ENCODE measurements at places on chromosomes 4 and X. TPM values are rescaled to one million over a fixed set of nuclear protein-coding genes. Genes with fewer than 3 reads are reported as not detected.

- DNase-seq, result no peak
Observed at GRCh38 chrX:32987142-32987541, 224.2 kb downstream of the DMD start.

GRCh38 chr4:73705056-73705432, 35.3 kb upstream of the CXCL8 start:
- DNase-seq, result no peak

DNA sequence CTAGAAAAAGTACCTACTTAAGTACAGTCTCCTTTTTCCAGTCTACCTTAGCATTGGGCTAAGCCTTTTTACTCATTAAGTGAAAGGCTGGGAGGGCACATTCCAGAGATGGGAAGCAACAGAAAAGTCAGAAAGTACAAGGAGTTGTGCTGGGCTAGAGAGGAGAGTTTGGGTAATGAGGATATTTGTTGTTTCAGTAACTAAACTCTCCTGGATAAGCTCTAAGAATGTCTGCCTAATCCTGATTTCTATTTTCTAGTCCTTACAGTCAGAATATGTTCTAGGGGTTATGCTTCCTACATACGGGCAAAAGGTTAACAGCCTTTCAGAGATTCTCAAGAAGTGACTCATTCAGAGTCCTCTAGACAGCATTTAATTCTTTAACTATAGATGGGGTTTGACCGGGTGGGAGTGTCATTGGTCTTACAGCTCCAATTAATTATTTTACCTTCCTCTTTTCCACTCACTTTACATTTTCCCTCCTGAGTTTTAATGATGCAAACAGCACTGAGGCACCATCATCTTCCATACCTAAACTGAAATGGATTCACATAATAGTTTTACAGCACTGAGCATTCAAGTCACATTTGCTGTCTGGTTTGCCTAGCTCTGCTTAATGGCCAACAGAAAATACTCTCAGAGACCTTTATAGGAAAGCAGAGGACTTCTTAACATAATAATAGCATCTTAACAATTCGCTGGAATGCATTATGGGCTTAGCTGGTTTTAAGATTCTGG, 42.9 kb downstream of the USP26 start:
- DNase-seq, result no peak

GRCh38 chr4:173280998-173281397, 53.2 kb downstream of the HMGB2 start:
- no peak for DNase-seq

- DNase-seq, result no peak
Observed at GRCh38 chrX:148722966-148723365, 222.5 kb downstream of the AFF2 start.

DNA sequence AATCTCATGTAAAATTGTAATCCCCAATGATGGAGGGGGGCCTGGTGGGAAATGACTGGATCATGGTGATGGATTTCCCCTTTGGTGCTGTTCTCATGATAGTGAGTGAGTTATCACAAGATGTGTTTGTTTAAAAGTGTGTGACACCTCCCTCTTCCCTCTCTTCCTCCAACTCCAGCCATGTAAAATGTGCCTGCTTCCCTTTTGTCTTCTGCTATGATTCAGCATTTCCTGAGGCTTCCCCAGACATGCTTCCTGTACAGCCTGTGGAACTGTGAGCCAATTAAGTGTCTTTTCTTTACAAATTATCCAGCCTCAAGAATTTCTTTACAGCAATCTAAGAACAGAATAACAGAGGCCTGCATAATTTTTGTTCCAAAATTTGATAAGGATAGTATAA, 85.2 kb downstream of the ANAPC10 start:
- no peak for DNase-seq

GRCh38 chrX:68443155-68443868, 10.0 kb upstream of the OPHN1 start:
- peak; percentile 32 for DNase-seq

DNA sequence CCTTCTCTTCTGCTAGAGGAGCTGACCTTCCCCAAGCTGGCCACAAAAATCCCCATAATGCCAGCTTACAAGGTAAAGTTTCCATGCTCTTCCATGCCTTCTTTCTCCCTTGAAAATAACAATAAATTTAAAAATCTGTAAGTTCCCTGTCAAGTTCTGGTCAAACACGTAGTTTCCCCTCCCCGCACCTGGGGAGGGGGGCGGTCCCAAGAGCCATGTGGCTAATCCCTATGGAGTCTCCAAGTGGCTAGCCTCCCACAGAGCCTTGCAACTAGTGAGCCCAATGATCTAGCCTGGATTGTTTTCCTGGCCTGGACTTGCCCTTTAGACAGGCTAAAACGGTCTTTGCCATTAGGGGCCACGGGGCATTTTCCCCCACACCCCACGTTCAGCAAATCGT, 2.1 kb upstream of the NRK start:
- no peak for DNase-seq

DNA sequence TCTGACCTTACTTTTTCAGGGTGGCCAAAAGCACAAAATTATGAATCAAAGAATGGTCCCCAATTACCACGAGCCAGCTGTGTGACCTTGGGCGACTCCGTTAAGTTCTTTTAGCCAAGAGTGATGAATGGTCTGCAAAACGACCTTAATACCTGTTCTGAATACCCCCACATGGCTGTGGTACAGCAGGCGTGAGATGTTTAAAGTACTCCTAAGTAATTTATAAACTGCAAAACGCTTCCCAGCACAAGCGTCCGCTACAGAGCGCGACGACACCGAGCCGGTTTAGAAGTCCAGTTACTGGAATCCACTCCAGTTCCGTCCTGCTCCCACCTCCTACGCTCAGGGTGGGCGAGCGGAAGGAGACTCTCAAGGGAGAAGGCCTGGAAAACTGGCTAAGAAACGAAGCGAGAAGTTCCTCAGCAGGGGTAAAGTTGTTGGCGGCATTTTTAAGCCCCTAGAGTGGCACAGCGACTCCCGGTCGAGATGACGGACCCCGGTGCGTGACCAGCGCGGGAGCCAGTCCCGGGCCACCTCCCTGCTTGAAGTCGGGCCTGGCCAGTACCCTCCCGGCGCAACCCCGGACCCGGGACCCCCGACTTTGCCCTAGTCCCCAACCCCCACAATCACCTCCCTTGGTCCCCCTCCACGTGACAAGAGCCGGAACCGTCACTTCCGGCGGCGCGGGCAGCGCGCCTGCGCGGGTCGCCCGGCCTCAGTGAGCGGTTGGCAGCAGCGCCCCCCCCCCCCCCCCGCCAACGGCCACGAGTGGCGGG, 659 bp upstream of the BMP2K start:
- peak; percentile 83 for DNase-seq

DNA sequence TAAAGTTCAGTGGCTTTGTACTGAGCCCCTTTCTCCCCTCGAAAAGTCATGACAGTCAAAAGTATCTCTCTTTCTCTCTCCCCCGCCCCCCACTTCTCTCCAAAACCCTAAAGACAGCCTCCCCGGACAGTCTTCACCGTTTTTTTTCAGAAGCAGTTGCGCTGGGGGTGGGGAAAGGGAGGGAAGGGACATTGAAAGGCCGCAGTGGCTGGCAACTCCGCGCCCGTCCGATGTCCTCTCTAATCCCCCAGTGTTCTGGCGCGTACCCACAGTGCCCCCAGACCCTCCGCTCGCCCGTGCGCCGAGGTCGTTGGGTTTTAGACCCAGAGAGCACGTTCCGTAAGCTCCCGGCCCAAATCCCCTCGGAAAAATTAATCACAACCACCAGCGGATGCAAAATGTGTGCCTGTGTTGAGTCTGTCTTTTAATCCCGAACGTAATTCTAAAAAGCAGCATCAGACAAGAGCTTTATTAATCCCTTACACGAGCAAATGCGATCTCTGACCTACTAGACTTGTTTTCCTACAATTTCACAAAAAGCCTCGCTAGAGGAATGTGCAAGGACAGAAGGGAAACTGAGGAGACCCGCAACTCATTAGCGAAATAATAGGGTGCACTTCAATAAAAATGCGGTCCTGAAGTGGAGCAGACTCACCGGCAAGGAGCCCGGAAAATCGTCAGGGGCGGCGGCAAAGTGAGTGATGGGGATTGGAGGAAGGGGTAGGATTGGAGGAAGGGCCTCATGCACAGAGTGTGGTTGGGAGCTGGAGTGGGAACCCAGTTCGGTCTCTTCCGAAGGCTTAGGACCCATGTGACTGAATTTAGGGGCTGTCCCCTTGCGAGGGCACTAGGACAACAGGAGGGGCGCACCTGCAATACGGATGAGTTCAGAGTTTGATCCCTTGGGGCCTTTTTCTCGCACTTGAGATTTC, 12.2 kb upstream of the PRDM8 start:
- no peak for DNase-seq

GRCh38 chr4:110354460-110354859, 121.5 kb upstream of the ENPEP start:
- no peak for DNase-seq

DNA sequence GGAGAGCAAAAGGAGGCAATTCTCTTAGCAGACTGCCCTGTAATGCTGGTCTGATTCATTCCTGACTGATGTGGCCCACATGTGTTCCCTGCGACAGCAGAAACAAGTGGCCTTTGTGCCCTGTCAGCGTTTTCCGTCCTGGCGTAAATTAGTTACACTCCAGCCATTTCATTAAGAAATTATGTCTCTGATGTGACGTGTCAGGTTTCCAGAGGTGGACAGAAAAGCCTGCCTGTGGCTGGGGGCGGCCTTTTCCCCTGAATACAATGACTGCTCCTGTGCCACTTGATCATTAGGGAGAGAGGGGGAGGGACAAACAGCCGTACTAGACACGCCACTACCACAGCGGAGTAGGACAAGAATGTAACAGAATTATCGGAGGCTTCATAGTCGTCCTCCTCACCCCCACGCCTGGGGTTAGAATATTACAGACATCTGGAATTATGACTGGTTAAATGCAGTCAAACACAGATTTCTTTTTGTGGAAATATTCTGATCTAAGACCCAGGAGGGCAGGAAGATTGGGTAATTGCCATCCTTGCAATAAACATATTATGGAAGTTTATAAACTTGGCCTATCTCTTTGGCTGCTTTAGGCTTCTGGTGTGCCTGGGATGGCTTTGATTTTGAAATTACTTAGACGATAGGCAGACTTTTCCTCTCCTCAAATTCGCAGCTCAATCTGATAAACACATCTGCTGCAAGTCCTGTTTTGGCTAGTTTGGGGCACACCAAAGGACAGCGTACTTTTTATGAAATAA, 146.2 kb upstream of the BCOR start:
- no peak for DNase-seq

DNA sequence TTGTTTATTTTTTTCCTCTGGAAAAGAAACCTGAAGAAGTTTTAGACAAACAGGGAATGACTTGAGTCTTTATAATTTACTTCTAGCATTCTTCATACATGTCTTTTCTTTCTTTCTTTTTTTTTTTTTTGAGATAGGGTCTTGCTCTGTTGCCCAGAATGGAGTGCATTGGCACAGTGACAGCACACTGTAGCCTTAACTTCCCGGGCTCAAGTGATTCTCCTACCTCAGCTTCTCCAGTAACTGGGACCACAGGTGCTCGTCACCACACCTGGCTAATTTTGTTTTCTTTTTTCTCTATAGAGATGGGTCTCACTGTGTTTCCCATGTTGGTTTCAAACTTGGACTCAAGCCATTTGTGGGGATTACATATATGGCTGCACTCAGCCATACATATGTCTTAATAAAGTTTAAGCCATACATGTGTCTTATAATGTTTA, 71.8 kb downstream of the RAPGEF2 start:
- DNase-seq, result no peak

- no peak for DNase-seq
Observed at GRCh38 chr4:110480746-110481271, 4.9 kb downstream of the ENPEP start.

- no peak for DNase-seq
Observed at GRCh38 chr4:20645236-20645635, 55.0 kb upstream of the PACRGL start.

GRCh38 chr4:186643501-186644310, 80.0 kb downstream of the FAT1 start:
- DNase-seq, result no peak

DNA sequence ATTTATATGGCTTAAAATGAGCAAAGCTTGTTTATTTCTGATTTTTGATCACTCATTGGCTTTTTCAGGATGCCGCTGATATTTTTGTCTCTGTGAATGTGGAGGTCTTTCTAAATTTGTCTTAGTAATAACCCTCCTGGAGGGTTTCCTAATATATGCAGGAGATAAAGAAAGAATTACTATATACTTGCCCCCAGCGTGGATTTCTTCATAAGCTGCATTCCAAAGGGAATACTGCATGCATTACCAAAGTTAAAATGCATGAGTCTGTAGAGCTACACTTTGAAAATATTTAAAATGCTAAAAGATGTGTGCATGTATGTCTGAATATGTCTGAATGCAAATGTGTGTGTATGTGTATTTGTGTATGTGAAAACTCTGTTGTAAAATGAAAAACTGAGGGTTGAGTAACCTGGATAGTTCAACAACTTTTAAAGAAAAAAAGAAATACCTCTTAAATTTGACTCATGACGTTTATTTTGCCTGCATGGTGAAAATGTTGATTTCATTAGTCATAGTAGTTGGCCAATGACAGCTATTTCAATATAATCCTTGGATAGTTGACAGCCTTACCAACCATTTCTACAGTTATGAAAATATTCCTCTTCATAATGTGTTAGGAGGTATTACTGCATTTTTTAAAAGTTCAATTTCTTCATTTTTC, 113.2 kb upstream of the ZNF827 start:
- DNase-seq, result no peak

DNA sequence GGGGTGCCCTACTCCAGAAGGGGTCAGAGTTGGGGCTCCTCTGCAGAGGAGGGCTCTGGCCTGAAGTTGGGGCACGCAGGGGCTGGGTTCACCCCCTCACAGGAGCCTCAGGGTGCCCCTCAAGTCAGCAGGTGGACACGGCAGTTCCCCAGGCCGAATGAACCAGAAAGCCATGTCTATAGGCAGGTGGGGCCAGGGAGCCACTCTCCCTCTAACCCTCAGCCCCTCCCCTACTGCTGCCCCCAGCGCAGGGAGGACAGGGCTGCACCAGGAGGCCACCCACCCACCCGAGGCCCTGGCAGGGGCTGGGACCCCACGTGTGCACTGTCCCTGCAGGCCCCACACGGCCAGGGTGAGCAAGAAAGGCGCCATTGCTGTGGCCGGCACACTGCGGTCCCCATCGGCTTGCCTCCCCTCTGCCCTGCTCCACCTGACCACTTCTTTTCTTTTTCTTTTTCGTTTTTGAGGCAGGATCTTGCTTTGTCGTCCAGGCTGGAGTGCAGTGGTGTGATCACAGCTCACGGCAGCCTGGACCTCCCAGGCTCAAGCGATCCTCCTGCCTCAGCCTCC, 83.8 kb downstream of the FAM53A start:
- DNase-seq, result no peak

DNA sequence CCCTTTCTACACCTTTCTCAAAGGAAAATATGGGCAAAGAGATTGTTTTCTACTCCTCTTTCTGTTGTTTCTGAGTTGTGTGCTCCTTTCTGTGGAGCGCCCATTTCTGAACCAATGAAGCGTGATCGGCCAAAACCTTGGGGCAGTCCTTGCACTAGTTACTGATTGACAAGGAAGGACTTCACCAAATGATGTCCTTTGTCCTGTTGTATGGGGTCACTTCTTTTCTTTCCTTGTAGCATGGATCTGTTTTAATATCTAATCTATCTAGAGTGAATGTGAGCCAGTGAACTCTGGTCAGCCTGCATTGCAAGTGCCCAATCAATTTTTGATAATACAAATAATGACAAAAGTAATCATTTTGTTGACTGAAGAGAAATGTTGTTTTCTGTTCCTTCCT, 94.5 kb downstream of the EGF start:
- no peak for DNase-seq

Gene ARHGEF38
- not detected for total RNA-seq

Gene NAP1L2
- total RNA-seq, result 17.0 TPM

Gene GSX2
- not detected for total RNA-seq

Gene IL2RG
- total RNA-seq, result 301 TPM

Gene MAGEB2
- not detected for total RNA-seq

All from naive thymus-derived CD8-positive, alpha-beta T cell (primary cell).